ENCODE measurements at places on chromosomes 11 and 22.

- DNase-seq: no peak
These were observed 38.9 kb upstream of the EED start for GRCh38 chr11:86205421-86206336.

GRCh38 chr11:60625262-60625661 lies 74.2 kb upstream of the MS4A8 start:
- no peak for DNase-seq

DNA sequence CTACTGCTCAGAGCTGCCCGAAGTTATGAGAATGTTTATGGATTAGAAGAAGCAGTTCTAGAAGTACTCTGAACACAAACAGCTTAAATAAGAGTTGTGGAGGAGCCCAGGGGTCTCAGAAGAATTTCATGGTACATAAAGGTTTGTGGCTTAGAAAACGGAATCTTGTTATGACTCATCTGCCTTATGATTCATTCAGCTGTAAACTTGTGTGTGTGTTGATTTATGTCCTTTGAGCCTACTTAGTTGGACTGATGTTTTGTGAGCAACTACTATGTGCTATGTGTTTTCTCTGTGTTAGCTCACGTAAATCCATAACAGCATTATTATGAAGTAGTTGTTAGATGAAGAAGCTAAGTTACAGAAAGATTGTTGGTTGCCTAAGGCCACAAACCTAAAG lies 203.7 kb downstream of the PGR start:
- DNase-seq: no peak

GRCh38 chr11:110986016-110986415 lies 259.5 kb upstream of the POU2AF2 start:
- DNase-seq: no peak

DNA sequence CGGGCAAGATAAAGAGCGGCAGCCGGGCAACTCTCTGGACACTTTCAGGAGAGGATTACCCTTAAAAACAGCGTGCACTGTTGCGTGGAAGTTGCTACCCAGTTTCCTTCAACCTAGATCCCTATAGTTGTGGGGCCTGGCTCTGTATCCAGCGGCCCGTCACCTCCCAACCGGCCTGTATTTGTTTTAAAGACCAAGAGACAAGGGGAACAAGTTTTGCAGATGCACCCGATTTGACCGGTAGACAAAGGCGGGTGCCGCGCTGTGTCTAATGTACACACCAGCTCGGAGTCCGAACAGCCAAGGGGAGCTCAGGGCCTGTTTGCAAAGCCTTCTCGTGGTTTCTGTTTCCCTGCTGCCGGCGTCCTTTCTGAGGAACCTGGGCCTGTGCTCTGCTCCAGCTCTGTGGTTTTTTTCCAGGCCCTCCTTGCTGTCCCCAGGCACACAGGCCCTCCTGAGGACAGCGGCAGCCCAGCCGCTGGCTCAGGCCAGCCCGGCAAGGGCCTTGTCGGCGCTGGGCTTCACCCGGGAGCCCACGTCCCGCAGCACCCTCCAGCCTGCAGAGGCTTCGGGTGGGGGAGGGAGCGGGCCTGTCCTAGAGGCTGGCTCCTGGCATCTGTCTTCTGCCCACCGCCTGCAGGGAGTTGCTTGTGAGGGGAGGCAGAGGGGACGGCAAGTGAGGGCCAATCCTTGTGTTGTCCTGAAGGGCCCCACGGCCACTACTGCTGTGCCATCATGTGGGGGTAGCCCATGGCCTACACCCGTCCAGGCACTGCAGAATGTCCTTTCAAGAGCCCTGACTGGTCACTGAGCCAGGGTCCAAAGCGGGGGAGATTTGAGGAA lies 1.4 kb downstream of the TBX1 start:
- DNase-seq: no peak

GRCh38 chr11:83181815-83182214 lies 11.7 kb upstream of the ANKRD42 start:
- no peak for DNase-seq

DNA sequence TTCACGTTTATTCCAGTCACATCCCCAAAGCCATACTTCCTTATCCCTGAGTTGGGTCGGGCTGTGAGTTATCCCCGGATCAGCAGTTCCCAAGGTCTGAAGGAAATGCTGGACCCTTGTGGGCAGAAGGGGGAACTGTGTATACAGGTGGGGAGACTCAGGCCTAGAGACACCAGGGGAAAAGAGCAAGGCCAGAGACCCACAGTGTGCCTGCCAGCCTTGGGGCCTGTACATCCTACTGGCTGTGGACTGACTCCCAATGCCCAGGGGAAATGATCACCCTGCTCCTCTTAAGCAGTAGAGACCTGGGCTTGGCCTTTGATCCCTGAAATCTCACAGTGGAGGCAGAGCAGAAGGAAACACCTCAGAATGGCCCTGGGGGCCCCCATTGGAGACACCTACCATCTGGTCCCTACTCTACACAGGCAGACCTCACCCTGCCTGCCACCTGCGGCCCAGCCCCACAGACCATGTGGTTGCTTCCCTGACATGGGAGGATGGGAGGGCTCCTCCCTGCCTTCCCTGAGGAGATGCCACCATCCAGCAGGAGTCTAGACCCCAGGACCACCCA lies 1.3 kb downstream of the SELENOM start:
- no peak for DNase-seq

GRCh38 chr11:30992513-30992849 lies 377.1 kb downstream of the DCDC1 start:
- no peak for DNase-seq

DNA sequence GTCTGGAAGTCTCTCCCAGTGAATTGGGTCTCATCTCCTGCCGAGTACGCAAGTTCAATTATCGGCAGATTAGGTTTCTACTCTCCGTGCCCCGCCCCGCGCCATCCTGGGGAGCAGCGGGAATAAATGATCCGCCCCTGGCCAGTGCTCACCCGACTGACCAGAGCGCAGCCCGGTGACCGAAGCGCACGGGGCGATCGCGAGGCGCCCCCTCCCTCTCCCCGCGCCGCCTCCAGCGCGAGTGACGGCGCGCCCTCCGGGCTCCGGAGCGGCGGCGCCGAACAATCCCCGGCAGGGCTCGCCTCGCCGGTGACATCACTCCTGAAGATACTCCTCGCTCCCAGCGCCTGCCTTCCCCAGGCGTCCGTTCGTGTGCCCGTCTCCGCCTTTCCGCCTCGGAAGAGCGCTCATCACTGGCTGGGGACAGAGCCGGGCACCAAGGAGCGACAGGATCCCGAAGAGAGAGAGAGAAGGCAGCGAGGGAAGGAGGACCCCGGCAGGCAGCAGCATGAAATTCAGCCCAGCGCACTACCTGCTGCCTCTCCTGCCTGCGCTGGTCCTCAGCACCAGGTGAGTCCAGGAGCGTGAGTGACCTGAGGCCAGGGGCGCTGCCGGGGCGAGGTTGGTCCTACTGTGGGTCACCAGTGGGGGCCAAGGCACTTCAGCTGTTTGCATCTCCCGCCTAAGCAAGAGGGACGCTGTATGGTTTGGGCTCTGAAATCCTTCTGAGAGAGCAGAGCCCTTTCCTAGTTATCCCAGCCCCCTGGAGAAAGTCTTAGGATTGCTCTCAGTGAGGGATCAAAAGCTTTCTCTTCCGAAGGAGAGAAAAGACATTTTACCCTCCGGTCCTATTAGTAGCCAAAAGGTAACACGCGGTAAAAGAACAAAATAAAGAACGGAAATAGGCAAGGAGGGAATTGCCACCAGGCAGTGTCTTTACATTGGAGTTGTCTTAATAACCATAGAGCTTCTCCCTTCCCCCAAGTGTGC lies at the start of gene LUZP2:
LUZP2 (plus strand) TSS at position 318 of the 990 bp plus-strand sequence.
- peak; percentile 30 for DNase-seq

- no peak for DNase-seq
These were observed 60.5 kb downstream of the BCR start for GRCh38 chr22:23240639-23241389.

- peak; percentile 27 for DNase-seq
These were observed 32.0 kb downstream of the TMEM184B start for GRCh38 chr22:38240734-38241252.

DNA sequence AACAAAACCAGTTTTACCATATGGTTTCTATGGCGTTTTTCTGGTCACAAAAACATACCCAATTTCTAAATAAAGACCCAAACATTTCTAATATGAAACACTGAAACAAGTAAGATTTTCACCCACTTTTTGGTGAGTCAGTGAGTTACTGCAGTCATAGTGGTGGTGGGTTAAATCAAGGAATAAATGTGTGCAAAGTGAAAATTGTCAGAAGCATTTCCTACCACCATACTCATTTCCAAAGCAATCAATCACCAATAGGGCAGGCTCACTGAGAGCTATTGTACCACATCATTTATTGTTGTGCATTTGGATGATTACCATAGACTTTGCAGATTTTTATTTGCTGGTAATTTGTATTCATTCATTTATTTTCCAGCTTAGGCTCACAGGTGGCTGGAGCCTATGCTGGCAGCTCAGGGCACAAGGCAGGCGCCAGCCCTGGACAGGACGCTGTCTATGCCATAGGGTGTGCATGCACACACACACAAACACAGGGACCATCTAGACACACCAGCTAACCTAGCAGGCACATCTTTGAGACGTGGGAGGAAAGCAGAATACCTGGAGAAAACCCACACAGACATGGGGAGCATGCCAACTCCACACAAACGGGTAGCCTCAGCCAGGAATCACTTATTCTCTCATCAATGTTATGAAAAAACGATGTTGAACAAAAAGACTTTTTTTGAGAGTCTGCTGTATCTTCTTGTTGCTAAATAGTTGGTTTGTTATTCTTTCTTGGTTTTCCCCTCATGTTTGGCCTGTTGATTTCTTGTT lies 5.1 kb downstream of the FAM118B start:
- no peak for DNase-seq

DNA sequence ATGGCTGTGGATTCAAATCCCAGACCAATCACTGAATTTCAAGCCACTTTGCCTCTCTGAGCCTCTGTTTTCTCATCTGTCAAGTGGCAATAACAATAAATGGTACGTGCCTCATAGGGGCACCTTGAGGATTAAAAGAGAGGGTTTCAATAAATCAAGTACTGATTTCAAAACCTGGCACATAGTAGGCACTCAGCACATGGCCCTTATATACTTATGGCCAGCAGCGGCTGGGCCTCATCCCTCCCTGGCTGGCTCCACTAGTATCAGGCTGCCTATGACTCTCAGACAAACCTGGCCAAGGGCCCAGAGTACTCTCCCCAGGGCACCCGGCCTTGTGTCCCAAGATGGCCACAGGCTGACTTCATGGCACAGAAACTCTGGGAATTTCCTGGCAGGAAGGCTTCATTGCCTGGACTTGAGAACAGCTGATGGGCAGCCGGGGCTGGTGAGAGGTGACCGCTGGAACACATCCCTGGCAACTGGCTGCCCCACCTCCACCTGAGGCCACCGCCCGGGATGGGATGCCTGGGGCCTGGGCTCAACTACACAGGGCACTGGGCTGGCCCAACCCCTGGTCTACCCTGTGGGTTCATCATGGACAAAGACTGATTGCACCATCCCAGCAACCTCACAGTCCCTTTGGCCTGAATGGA lies 3.4 kb downstream of the FADS3 start:
- DNase-seq: no peak

DNA sequence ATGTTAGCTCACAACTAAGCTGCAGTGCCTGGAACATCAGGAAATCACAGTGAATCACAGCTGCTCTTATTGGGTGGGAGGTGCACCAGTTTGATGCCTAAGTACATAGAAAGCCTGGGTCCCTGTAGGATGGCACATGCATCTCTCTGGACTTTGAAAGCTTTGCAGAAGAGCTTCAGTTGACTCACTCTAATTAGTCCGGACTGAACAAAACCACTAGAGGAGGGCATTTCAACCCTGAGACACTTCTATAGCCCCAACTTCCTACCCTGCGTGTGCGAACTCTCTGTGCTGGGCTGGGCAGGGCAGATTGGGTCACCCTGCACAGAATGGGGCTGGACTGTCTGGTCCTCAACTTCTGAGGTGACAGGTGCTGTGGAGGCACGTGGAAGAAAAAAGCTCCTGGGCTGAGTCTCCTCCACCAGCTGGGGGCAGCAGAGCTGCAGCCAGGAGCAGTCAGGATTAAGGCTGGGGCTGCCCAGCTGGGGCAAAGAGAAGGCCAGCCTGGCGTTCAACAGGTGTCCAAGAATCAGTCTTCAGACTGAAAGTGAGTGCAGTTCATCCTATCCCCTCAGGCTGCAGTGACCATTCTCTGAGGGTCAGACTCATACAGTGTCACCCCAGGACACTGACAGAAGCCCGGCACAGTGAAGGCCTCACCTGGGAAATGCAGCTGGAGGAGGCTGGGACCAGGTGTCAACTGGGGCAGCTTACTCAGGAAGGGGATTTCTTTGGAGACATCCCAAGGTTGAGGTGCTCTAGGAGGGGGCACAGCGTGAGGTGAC lies 22.1 kb downstream of the GGTLC2 start:
- no peak for DNase-seq

DNA sequence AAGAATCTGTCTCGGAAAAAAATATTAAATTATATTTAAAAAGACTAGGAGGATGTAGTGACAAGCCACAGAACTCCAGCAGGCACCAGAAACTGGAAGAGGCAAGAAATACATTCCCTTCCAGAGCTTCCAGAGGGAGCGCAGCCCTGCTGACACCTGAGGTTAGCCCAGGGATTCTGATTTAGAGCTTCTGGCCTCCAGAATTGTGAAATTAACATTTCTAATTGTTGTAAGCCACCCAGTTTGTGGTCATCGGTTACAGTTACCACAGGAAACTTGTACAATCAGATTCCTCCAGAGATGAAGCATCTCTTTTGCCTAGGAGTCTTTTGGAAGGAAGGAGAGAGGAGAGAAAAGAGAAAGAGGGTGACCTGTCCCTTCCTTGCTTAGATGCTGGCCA lies 6.4 kb upstream of the UBASH3B start:
- DNase-seq: no peak

- DNase-seq: no peak
These were observed 21.0 kb upstream of the RAB30 start for GRCh38 chr11:83092488-83093384.
